ENCODE measurements at places on chromosomes 1 and 21. TPM values are rescaled to one million over a fixed set of nuclear protein-coding genes. Genes with fewer than 3 reads are reported as not detected.

SELE gene
- polyA plus RNA-seq = 0.43 TPM

DNA sequence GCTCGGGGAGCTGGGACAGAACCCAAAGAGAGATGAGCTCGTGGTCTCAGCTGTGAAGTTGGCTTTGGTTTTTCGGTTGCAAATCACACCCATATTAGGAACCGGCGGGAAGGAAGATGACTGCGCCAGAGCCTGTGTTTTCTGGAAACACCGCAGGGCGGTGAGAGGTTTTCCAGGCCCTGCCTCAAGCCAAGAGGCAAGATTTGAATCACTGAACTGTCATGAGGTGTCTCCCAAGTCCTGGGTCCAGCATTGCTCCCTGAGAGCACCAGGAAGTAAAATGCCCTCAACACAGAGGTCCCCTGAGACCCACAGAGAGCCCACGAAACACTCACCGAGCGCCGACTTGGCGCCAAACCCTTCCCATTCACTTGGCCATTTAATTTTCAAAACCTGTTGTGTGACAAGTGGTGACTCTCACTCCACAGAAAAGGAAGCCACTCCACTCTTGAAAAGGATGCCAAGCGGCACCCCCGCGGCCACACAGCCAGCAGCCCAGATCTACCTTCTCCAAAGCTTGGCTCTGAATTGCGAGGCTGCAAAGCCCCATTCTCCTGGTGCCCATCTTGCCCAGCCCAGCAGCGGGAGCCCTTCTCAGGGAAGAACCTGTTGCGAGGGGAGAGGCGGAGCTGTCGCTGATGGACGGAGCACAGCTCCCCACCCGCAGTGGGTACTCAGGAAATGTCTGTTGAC lies 99.0 kb upstream of the RUNX3 start:
- DNase-seq = no peak

GRCh38 chr1:24921412-24921811 lies 8.7 kb downstream of the RUNX3 start:
- no peak for DNase-seq

CLSTN1 gene
- 163 TPM for polyA plus RNA-seq

OR10K1 gene
- 0.03 TPM for polyA plus RNA-seq

SYTL1 gene
- polyA plus RNA-seq = 13.3 TPM

DNA sequence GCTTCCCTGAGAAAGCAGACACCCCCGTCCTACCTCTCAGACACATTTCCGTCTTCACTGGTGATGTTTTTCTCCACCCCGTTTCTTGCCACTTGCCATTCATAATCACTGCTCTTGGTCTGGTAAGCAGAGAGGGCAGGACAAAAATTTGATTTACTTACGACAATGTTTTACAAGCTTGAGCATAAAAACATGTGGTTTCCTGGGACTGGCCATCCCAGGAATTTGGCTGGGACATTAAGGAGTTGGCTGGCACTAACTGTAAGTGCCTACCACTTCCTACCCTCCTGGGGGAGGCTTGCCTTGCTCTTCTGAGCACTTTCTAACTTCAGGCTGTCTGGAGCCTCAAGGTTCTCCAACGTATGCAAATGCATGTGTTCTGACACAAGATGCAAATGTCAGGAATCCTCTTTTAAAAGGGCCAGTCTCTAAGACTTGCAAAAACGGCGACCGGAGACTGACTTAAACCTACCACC lies 24.2 kb downstream of the ZBTB18 start:
- DNase-seq = no peak

GRCh38 chr1:89808441-89809117 lies 12.3 kb upstream of the LRRC8D start:
- no peak for DNase-seq

DNA sequence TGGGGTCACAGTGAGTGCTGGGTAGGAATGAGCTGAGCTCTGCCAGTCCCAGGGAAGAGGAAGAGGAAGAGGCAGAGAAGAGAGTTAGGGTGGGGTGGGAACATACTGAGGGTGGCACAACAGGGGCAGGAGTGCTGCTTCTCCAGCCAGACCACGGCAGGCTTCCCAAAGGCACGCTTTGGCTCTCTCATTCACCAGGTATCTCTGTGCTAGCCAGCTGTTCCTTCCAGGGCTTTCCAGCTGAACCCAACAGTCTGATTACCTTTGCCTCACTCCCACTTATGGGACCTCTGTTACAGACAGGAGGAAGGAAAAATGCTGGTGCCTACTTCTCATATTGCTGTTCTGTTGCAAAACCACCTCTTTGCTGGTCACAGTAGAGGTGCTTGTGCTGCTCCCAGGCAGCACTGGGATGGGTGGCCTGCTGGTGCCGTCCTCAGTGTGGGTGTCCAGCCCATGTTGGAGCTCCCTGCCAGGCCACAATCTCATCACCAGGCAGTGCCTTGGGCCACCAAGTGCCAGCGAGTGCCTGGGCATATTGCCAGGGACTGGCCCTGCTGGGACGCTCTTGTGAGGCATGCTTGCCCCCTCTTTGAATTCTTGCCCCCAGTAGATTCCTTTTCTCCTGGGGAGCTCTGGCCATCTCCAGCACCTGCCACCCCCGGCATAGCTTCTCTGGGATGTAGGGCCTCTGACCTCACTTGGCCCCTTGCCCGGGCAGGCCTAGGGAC lies 2.1 kb downstream of the ADORA1 start:
- no peak for DNase-seq

DNA sequence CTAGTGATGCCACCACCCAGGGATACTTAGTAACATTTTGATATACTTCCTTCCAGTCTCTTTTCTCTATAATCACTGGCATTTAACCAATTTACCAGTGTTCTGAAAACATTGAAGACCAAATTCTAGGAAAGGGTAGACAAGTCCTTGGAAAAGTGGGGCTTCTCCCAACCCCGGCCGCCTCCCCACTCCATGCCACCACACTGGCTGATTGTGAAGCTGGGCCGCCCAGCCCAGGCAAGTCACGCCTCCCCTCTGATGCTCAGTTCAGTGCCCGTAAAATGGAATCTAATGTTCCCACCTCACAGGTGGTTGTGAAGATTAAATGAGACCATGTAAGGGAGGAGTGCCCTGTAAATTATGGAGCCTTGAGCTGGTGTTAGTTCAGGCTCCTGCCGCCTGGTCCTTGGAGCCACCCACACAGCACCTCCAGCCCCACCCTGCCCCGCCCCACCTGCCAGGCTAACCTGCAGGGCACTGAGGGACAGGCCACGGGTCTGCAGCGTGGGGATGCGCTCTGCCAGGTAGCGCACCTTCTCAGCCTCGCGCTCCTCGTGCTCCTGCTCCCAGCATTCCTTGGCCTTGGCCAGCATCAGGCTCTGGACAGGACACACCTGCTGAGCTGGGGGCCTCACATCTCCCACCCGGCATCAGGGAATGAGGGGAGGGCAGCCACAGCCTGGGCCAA lies 7.3 kb downstream of the TNNI1 start:
- no peak for DNase-seq

DNA sequence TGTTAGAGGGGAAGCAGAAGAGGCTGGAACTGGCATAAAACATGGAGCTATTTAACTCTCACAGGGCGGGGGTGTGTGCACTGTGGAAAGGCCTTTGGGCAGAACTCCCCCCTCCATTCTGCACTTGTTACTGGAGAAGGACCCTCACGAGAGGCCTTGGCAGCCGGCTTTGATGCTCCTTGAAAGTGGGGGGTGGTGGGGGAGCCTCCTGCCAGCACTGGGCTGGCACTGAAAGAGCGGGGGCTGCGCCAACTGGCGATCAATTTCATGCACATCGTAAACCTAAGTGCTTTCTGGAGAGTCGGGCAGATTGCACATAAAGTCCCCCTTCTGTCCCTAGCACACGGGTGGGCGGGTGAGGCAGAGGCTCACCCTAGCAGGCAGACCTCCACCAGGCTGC lies 28.9 kb downstream of the FOXO6 start:
- peak; percentile 80 for DNase-seq

PGBD5 gene
- polyA plus RNA-seq = 8.7 TPM

GRCh38 chr1:45134461-45134873 lies 71.9 kb downstream of the ZSWIM5 start:
- peak; percentile 21 for DNase-seq

- DNase-seq = no peak
Observed at GRCh38 chr1:244839656-244840055, 4.2 kb downstream of the COX20 start.

DNA sequence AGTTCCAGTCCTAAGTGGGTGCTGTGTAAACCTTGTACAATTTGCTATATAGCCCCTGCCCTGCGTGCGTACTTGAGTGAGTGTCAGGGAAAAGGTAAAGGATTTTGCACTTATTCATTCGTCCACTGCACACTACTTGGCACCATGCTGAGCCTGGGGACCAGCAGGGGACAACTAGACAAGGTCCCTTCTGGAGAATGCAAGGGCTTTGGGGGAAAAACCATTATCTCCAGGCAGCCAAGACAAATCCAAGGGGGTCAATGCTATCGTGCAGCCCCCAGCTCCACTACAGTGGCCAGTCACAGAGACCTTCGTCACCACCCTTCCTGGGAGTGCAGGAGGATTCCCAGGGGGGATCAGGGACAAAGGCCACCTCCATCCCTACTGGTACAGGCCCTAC lies 39.7 kb downstream of the MATN1 start:
- DNase-seq = no peak

DNA sequence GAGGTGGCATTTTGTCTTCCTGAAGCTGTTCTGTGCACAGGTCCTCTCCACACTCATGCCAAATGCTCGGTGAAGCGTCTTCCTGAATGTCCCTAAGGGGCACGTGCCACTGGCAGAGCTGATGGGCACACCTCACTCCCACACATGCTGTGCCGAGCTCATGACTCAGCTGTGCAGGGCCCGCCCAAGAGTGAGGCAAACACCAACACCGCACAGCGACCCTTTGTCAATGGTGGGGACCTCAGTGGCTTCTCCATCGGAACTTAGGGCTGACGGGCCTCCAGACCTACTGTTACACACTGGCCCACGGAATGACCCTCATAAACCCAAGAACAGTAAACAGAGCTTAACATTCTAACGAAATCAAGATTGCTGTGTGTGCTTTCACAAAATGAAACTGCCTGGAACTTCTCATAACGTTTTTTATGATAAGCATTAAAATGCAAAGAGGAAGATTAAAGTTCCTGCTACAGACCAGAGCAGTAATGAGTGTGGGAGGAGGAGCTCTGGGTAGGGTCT lies 89.3 kb downstream of the SIM2 start:
- DNase-seq = no peak

ASCL5 gene
- polyA plus RNA-seq = 0.20 TPM

DNA sequence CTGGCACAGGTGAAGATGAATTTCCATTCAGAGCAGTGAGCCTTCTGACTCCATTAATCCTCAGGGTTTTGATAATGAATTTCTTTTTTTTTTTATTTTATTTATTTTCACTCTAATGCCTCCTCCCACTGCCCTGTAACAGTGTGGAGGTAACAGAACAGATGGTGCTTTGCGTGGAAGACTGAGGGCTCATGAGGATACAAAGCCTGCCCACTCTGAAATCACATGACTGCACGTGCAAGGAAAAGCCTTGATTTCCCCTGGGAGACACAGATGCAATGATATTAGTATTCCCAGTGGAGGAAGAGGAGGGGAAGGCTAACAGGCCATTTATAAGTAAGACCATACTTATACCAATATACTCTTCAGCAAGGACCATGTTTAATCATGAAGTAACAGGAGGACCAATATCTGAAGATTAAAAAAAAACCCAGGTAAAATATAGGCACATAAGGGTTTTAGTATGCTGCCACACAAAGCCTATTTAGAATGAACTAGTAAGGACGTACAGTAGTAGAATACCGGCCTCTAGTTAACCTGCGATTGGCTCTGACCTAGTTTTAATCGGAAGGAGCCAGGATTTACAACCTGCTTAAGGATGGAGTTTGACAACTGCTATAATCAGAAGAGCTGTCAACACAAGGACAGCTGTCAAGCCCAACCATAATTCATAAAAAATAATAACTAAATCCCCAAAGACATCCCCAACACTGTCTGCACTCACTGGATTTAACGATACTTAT lies 69.6 kb downstream of the LHX4 start:
- no peak for DNase-seq

- no peak for DNase-seq
Observed at GRCh38 chr1:15428815-15429435, 9.3 kb upstream of the CTRC start.

DNA sequence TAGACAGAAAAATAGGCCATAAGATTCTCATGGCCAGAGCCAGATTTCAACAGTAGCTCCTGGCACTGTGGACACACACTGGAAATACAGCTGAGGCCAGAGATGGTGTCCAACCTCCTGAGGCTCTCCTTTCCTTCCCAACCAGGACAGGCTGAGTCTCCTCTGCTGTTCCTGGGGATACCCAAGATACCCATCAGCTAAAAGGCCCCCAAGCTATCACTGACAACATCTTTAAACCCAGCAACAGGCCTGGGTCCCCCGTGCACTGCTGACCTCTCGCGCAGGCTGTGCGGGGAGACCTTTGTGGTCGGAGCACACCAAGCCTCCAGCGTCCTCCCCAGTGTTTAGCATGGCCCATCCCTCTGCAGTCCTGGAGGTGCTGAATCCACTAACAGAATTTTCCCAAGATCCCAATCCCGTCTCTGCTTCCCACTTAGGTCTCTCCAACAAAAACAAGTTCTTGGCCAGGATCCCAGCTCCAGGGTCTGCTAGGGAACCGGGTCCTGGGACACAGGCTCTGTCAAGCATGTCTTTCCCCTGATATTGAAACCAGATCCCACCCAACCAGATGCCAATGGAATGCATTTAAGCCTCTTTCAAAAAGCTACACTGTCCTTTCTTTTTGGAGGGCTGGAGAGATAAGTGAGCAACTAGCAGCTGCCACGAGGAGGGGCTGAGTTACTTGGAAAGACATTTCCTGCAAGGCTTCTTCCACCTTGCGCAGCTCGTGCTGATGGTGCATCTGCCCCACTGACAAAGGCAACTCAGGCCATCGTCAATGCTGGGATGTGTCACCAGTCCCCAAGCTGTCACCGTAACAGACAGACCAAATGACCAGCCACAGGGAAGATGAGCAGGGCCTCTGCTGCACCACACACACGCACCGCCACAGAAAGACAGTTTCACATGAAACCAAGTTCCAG lies 73.2 kb downstream of the BCAR3 start:
- DNase-seq = peak; percentile 54

NEGR1 gene
- 3.5 TPM for polyA plus RNA-seq

DNA sequence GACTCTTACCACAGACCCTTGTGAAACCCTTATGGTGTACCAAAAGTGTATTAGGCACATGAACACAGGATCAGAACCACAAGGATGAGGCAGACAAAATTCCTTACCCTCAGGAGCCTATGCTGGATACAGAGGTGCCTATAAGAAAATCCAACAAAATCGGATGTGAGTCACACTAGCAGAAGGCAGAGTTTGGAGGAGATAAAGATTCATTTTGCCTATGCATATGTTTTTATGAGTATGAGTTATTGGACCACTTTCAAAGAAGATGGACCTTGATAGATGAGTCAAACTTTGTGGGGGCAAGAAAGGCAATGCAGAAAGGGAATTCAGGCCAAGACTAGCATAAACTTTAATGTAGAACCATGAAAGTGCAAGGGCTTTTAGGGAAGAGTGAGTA lies 17.0 kb downstream of the CAMK1G start:
- DNase-seq = no peak
